ENCODE measurements at places on chromosomes 2 and 18.

GRCh38 chr2:231908584-231908983 lies 17.6 kb downstream of the NPPC start:
- no peak for DNase-seq

DNA sequence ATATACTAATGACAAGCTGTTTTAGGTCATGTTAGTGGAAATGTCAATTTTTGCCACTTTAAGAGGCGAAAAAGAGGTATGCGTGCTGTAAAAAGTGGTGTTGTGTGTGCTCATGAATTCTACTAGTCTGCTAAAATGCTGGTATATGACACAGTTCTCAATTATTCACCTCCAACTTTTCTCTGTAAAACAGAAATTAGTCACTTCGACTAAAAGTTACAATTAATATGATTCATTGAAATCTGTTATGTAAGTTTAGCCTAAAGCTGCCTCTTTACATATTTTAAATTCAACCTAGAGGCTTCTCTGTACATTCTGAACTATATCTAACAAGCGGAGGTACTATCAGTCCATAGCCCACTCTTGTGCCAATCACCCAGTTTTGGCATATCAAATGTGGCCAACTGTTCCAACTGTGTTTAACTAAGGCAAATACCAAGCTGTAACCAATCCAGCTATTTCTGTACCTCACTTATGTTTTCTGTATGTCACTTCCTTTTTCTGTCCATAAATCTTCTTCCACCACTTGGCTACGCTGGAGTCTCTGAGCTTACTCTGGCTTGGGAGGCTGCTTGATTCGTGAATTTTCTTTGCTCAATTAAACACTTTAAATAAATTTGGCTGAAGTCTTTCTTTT lies 20.8 kb downstream of the BAZ2B start:
- DNase-seq, result no peak

DNA sequence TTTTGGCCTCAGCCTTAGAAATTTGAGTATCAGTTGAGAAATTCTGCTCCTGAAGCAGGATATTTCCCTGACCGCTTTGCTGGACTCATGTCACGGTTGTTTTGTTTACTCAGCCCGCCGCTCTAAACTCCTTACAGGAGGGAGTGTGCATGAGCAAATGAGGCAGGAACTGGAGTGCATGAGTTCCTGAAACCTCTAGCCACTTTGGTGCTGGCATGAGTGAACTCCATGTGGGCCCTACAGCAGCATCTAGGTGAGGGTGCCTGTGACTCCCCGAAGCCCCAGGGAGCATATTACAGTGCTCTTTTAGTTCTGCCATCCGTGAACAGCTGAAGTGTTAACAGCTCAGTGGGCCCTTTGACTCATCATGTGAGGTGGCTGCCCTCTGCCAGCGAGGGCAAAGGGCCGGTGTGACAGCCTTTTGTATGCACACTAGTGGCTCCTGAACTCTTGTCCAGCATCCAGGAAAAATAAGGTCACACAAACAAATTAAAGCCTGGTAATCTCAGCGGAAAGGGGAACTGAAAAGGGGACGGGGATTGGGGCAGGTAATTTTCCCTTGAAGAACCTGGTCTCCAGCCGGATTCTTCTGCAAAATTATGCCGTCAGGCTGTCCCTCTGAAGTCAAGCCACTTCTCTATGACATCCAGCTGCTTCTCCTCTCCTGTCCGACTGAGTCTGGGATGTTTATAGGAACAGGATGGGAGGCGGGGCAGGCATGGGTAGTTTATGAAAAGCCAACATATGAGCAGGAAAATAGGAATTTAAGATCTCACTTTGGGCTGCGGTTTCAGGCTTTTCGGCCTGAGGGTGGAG lies 1668.7 kb downstream of the SUCLG1 start:
- DNase-seq, result no peak

- DNase-seq, result no peak
These were observed 2.4 kb upstream of the MTA3 start for GRCh38 chr2:42566025-42566424.

GRCh38 chr18:36337679-36338402 lies 40.3 kb downstream of the FHOD3 start:
- DNase-seq, result no peak

DNA sequence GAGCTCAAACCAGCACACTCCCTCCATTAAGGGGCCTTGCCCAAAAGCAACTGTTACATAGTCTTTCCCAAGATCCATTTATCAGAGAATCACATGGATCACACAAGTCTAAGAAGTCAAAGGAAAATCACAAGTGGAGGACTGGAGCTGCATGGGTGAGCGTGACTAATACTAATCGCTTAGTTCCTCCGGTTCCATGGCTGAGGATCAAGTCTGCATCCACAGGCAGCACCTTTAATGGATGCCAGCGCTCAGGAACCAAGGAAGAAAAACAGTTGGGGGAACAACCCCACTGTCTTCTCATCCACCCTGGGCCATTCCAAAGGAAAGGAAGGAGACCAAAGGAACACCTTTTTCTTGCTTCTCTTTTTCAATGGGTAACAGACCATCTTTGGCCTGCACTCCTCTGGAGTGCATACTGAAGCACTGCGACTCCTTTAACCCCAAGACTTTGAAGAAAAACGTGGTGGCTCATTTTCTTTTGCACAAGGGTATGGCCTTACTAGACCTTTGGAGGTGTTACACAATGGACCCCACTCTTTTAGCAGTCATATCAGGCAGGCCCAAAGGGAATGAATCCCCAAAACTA lies 9.2 kb upstream of the WDR33 start:
- no peak for DNase-seq

DNA sequence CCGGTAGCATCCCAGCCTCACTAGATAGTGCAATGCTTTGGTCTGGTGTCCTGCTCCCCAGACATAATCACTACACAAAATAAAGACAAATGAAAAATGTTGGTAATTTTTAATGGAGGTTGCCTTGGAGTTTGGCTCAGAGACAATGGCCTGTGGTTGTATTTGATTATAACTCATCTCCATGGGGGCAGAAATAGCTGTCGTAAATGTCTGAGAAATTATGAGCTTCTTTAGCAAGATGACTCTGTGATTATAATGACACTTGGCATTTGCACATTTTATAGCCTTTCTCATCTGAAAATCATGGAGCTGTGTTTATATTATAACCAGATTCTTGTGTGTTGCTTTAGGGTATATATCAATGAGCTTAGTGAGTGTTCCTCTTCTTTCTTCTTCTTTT lies 1779.7 kb upstream of the CELF4 start:
- DNase-seq, result no peak

GRCh38 chr2:169086893-169087467 lies 17.6 kb downstream of the DHRS9 start:
- DNase-seq, result no peak

DNA sequence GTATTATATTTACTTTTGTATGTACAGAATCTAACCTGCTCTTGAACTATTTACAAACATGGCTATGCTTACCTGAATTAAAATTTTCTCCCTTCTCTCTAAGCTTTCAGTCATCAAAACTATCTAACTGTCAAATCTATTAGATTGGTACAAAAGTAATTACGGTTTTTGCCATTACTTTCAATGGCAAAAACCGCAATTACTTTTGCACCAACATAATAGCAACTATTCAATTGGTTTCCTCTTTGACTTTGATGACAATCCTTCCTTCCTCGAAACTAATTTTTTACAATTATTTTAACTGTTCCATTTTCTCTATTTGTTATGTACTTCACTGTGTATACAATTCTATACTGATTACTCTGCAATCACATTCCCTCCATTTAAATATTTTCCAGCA lies 1019.4 kb upstream of the CDH2 start:
- no peak for DNase-seq

DNA sequence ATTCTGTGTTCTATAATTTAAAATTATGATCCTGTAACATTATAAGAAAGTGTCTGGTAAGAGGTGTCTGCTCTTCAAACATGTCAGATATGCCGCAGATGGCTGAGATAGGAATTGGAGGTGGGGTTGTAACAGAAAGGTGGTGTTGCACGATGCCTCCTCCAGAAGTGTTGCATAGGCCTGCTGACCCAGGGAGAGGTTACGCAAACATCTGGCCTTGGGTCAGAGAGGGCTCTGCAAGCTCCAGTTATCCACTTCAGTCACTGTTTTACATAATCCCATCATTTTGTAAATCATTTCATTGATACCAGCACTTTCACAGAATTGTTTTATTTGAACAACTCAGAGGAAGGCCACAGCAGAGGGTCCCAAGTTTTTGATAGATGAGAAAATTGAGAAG lies 256.5 kb downstream of the OSR1 start:
- DNase-seq, result no peak

DNA sequence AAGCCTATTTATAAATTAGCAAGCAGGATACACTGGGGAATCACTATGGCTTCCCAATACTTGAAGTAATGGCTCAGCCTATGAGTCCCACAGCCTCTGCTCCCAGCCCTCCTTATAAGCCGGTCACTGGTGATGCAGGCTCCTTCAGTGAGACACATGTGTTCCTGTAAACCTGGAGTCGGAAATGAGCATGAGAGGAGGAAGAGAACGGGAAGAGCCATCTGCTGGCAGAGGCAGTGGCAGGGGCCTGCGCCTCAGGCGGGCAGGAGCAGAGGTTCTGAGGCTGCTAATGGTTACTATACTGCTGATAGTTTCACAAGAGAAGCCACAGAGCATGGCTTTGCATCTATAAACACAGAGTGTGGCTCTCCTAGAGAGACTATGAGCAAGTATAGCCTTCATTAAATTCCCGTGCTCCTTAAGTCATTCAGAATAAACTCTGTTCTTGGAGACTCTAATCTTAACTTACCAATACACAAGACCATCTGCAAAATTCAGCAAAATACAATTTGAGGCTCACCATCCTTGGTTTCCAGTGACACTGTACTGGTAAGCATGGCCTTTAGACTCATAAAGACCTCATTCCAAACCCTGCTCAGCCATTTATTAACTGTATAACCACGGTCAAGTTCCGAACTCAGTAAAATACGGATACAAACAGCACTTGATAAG lies 63.3 kb downstream of the FBXO15 start:
- DNase-seq, result no peak

DNA sequence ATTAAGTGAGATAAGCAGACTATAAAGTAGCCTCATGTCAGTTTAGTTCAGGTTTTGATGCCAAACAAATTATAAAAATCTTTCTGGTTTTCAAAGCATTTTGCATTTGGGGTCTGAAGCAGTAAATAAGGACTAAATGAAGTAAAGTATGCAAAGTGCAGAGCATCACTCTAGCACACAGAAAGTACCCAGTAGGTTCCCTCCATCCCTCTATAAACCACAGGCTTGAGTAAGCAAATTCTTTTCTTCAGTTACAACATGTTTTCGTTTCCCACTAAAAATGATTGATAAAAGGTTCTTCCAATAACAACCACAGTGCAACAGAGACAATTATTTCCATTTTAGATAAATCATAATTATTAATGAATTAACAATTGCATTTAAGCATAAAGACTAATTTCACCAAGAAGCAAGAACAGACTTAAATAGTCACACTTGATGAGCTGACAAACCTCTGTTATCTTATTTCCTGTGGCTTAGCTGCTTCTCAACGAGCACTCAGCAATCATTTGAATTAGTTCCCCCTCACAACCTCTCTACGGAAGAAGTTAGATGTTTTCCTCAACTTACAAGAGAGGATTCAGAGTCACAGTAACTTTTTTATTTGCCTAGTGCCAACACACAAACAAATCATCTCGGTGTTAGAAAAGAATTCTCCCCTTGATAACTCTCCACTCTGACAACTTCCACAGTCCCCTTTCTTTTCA lies 249.8 kb downstream of the NBAS start:
- DNase-seq, result no peak

DNA sequence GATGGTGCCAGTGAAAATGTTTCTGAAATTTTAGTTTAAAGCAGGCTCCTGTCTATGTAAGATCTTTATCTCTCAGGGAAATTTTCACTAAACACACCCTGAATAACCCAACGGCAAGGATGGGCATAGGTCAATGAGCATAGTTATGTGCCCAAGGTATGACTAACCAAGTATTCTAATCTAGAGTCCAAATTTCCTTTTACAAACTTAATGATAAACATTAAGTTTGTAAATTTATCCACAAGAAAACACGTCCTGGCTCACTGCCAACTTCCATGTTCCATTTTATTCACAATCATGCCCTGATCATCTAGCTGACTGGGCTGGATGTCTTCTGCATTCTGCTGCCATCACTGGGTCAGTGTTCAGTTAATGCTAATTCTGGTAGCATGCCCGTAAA lies 151.2 kb downstream of the SRBD1 start:
- DNase-seq, result no peak

DNA sequence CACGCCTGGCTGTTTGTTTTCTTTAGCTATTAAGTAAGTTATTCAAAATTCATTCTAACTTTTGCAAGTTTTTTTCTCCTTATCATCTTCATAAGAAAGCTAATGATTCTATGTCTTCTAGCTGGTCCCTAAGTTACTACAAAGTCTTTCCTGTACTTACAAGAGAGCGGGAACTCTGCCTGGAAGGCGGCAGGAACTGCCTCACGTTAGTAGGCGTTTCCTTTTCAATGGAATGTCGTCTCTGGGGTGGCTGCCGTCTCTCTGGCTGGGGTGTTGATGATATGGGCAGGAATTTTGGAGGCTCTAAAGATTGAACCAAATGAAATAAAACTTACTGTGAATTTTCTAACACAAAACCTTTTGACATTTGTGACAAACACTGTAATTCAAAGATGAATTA lies 55.5 kb downstream of the PRELID3A start:
- DNase-seq, result no peak

DNA sequence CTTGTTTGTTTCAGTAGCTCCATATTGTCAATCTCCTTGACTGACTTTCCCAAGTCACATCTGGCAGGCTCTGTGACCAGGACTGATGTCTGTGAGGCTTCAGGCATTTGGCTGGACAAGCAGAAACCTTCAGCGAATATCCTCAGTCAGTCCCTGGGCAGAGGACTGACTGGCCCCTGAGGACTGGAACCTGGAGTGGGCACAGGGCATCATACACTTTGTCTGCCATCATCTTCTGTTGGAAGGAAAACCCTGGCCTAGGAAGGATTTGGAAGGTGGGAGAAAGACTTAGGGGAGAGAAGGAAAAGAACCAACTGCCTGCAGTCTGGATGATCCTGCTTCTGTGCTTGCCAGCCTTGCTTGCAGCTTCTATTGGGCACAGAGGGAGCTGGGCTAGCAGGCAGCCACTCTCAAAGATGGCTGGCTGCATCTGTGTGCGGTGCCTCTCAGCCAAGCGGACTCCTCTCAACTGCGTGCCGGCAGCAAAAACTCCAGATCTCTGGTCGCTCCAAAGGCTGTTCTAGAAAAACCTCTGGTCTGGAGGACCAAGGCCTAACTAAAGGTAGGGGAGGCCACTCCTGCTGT lies 126.8 kb downstream of the MARCHF4 start:
- DNase-seq, result no peak

DNA sequence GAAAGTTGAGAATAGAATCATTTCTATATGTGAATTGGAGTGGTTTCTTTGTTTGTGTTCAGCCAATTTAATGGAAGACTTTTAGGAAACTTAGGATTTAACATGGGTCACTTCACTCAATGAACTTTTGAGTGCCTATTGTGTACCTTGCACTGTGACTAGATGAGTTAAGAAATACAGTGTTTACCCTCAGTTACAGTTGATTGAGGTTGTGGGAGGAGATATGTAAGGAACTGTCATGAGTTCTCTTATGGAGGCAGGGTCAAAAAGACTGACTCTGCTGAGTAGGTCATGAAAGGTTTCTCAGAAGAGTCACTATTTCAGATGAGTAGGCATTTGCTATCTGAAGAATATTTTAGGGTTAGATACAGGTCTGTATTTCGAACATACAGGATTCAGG lies 98.6 kb downstream of the RAB3GAP1 start:
- DNase-seq, result no peak

- no peak for DNase-seq
These were observed 84.8 kb upstream of the XIRP2 start for GRCh38 chr2:166803373-166804000.

GRCh38 chr18:47790036-47790435 lies 140.4 kb downstream of the SMAD2 start:
- DNase-seq, result no peak
